Activated CD4-positive, alpha-beta memory T cell treated with anti-CD3 and anti-CD28 coated beads for 36 hours (primary cell): ENCODE measurements at places on chromosomes 4 and X. TPM values are rescaled to one million over a fixed set of nuclear protein-coding genes. Genes with fewer than 3 reads are reported as not detected.

DNA sequence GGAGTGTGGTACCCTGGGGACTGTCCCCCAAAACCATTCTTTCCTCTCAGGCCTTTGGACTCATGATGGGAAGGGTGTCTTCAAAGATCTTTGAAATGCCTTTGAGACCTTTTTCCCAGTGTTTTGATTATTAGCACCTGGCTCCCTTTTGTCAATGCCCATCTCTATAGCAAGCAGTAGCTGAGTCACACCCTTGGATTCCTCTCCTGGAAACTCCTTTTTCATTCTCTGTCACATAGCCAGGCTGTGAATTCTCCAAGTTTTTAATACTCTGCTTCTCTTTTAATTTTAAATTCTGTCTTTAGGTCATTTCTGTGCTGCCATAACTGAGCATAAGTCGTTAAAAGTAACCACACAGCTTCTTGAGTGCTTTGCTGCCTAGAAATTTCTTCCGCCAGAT is 29.7 kb downstream of the IL21 start:
- H3K27me3 ChIP-seq: no peaks in the 10 kb centered on the region
- no peaks in the 10 kb centered on the region for H3K36me3 ChIP-seq
- no peak overlapping the region for H3K4me3 ChIP-seq
- no peak for DNase-seq
- peaks cover 10% of the 10 kb centered on the region for H3K4me1 ChIP-seq
- no peak overlapping the region for H3K27ac ChIP-seq

GRCh38 chr4:26248647-26249046 is 72.2 kb upstream of the RBPJ start:
- H3K4me3 ChIP-seq: no peak overlapping the region
- H3K4me1 ChIP-seq: peaks cover 6% of the 10 kb centered on the region
- DNase-seq: no peak
- no peaks in the 10 kb centered on the region for H3K36me3 ChIP-seq
- no peaks in the 10 kb centered on the region for H3K27me3 ChIP-seq
- H3K27ac ChIP-seq: no peak overlapping the region

DNA sequence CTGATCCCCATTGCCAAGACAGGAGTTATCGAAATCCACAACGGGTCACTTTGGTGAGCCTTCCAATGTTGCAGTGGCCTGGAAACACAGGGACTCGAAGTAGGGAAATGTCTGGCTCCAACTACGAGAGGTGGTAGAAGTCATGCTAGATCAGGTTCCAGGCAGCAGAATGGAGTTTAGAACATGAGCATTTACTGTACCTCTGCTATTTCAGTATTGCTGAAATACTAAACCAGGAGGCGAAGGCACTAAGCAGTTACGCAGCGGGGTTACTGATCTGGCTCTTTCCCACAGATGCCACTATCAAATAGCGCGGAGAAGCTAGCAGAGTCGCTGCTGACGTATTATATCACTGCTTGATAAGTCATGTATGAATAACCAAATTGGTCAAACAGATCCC is 56.3 kb downstream of the PTCHD1 start:
- no peak overlapping the region for H3K27ac ChIP-seq
- no peaks in the 10 kb centered on the region for H3K36me3 ChIP-seq
- DNase-seq: no peak
- no peak overlapping the region for H3K4me3 ChIP-seq
- no peaks in the 10 kb centered on the region for H3K4me1 ChIP-seq

DNA sequence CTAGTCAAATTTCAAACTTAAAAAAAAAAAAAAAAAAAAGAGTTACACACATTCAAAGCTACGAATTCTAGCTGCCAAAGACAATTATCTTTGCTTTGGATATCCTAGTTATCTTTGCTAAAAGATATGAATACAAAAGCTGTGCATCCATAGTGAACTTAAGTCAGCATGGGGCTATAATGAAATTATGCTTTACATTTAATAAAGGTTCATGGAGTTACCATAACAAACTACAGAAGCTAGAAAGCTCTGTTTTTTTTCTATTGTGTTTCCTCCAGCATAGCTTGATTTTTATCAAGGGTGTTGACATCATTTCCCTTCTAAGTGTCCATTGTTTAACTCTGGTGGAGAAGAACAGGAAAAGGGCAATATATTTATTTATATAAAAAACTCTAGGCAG is 234.1 kb downstream of the ANKRD50 start:
- no peak overlapping the region for H3K27ac ChIP-seq
- H3K27me3 ChIP-seq: no peaks in the 10 kb centered on the region
- DNase-seq: no peak
- H3K4me1 ChIP-seq: no peaks in the 10 kb centered on the region

GRCh38 chr4:169362607-169363006 is 91.9 kb upstream of the SH3RF1 start:
- H3K4me3 ChIP-seq: no peak overlapping the region
- H3K27me3 ChIP-seq: peaks cover 2% of the 10 kb centered on the region
- no peaks in the 10 kb centered on the region for H3K4me1 ChIP-seq
- H3K27ac ChIP-seq: no peak overlapping the region
- no peak for DNase-seq

Gene ADH1C
- not detected for total RNA-seq

DNA sequence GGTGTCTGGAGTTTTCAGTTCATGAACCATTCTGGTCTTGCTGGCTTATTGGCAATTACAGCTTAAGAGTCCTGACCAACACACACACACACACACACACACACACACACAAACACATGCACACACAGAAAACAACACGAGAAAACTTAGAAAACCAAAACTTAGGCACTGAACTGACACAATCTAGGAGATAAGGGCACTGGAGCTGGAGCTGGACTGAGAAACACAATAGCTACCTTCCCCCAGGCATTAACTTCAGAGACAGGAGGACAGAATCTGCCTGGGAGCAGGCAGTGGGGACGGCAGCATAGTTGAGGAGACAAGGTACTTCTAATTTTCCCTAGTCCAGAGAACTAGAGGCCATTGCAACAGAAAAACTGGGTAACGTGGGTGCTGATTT is 62.3 kb downstream of the LNX1 start:
- H3K27ac ChIP-seq: no peak overlapping the region
- DNase-seq: no peak
- H3K27me3 ChIP-seq: peaks cover 15% of the 10 kb centered on the region
- H3K4me1 ChIP-seq: no peaks in the 10 kb centered on the region

- H3K27ac ChIP-seq: no peak overlapping the region
- no peak for DNase-seq
- H3K4me3 ChIP-seq: no peak overlapping the region
- H3K4me1 ChIP-seq: no peaks in the 10 kb centered on the region
- H3K36me3 ChIP-seq: no peaks in the 10 kb centered on the region
- H3K27me3 ChIP-seq: no peaks in the 10 kb centered on the region
These were observed 12.9 kb downstream of the NHSL2 start for GRCh38 chrX:71923516-71923915.

- H3K36me3 ChIP-seq: no peaks in the 10 kb centered on the region
- H3K4me1 ChIP-seq: peaks cover 2% of the 10 kb centered on the region
- H3K27me3 ChIP-seq: peaks cover 35% of the 10 kb centered on the region
- H3K27ac ChIP-seq: no peak overlapping the region
- H3K4me3 ChIP-seq: no peak overlapping the region
These were observed 105.1 kb downstream of the ADRA2C start for GRCh38 chr4:3871181-3871852.

Gene PDZD11
- 28.1 TPM for total RNA-seq

Gene SYNPO2
- total RNA-seq: 0.12 TPM

Gene SERTM2
- total RNA-seq: not detected

DNA sequence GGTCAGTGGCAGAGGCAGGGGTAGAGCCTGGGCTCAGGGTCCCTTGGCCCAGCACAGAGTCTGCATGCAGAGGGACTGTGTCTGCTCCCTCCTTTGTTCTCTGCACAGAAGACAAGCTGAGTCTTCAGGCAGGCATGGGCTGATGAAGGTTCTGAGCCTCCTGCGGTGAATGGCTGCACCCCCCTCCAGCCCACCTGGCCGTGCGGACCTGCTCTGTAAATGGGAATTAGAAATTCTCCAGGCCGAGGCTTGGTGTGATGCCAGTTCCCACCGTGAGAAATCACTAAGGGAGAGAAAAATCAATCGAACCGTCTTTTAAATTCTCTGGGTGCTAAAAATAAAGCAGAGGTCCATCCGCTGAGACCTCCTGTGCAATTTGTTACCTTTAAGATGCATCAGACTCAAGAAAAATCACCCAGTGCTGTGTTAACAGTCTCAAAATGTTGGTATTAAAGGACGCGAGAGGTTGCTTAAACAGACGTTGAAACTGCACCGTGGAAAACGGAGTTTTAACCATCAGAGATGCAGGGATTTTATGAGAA is 96.0 kb downstream of the WFS1 start:
- no peaks in the 10 kb centered on the region for H3K36me3 ChIP-seq
- no peaks in the 10 kb centered on the region for H3K4me1 ChIP-seq
- no peak for DNase-seq

DNA sequence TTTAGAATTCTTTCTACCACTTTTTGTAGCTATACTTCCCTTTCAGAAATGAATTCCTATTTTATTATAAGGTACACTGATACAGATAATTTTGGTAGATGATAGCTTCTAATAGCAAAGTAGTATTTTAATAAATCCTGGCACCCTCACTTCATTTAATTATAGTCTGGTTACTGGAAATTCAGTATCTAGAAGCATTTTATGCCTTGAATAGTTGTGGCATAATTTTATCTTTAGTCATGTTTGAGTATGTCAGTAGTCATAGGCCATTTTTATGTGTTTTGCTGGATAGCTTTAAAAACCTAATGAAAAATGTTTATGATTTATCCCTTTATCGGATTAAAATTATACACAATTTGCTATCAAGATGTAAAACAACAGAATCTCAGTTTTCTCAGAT is 92.3 kb downstream of the DIAPH2 start:
- H3K36me3 ChIP-seq: no peaks in the 10 kb centered on the region
- H3K27ac ChIP-seq: no peak overlapping the region
- H3K4me3 ChIP-seq: no peak overlapping the region

DNA sequence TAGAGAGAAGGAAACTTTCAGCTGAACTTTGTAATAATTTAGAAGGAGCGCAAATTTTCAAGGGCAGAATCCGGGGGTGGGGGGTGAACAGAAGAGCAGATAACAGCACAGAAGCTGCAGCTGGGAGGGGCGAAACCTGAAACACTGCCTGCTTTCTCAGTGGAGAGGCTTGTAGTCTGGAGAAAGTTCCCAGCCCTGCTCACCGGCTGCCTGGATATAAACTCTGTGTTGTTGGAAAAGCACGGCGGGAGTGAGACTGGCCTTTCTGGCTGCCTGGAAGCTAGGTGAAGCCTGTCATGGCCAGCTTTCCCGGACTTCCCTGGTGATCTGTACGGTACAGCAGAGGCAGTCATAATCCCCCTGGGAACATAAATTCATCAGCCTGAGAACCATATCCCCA is 1352.1 kb upstream of the DIAPH2 start:
- no peak overlapping the region for H3K27ac ChIP-seq
- no peaks in the 10 kb centered on the region for H3K36me3 ChIP-seq
- DNase-seq: no peak
- no peaks in the 10 kb centered on the region for H3K4me1 ChIP-seq

Gene ADH1A
- total RNA-seq: not detected

GRCh38 chr4:164572877-164573279 is 181.1 kb upstream of the SMIM31 start:
- H3K4me3 ChIP-seq: no peak overlapping the region
- H3K27me3 ChIP-seq: no peaks in the 10 kb centered on the region
- no peaks in the 10 kb centered on the region for H3K4me1 ChIP-seq
- H3K36me3 ChIP-seq: no peaks in the 10 kb centered on the region

- peak; percentile 63 for DNase-seq
- H3K36me3 ChIP-seq: peaks cover 8% of the 10 kb centered on the region
- H3K27me3 ChIP-seq: no peaks in the 10 kb centered on the region
- no peak overlapping the region for H3K4me3 ChIP-seq
- H3K27ac ChIP-seq: no peak overlapping the region
These were observed 149.9 kb downstream of the AMMECR1 start for GRCh38 chrX:110167952-110168451.

GRCh38 chr4:173264684-173265185 is 69.4 kb downstream of the HMGB2 start:
- H3K4me1 ChIP-seq: peaks cover 17% of the 10 kb centered on the region
- peak; percentile 37 for DNase-seq
- H3K27me3 ChIP-seq: no peaks in the 10 kb centered on the region
- no peak overlapping the region for H3K4me3 ChIP-seq

DNA sequence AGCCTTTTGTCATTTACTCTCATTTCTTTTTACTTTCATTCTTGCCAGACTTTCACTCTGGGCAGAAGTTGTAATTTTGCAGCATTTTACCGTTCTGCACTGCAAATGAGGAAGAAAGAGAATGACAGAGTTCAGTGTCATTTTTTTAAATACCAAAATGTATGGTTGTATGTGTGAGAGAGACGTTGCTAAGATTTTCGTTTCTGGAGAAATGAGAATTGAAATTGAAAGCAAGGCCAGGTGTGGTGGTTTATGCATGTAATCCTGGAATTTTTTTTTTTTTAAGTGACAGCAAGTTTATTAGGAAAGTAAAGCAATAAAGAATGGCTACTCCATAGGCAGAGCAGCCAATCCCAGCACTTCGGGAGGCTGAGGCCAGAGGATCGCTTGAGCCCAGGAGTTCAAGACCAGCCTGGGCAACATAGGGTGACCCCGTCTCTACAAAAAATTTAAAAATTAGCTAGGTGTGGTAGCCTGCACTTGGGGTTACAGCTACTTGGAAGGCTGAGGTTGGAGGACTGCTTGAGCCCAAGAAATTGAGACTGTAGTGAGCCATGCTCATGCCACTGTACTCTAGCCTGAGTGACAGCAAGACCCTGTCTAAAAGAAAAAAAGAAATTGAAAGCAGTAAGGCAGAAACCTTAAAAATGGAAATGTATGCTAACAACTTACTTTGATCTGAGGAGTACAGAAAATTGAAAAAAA is 12.9 kb downstream of the DCK start:
- DNase-seq: no peak
- peaks cover 68% of the 10 kb centered on the region for H3K4me1 ChIP-seq
- peak overlapping the region; percentile 80 for H3K27ac ChIP-seq
- no peaks in the 10 kb centered on the region for H3K27me3 ChIP-seq
- peak overlapping the region; percentile 37 for H3K4me3 ChIP-seq

Gene TLL1
- not detected for total RNA-seq

DNA sequence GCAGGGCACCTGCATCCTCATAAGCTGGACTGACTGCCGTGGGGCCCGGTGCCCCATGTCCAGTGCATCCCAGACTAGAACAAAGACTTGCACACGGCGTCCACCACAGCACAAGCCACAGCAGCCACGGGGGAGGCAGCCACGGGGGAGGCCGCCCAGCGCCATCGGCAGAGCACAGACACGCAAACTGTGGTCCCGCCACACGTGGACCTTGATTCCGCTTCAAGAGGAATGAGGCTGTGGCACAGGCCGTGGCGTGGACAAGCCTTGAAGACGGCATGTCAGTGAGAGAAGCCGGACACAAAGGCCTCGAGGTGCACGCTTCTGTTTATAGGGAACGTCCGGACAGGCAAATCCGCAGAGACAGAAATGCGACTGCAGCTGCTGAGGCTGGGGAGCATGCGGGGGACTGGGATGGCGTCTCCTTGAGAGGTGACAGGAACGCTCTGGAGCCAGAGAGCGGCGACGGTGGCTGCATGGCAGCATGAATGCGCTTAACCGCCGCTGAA is 10.1 kb upstream of the CPLX1 start:
- H3K27me3 ChIP-seq: no peaks in the 10 kb centered on the region
- peaks cover 13% of the 10 kb centered on the region for H3K4me1 ChIP-seq
